RPMI7951 (cell line): ENCODE measurements at places on chromosomes 11 and 22.

GRCh38 chr11:116262370-116262769 is 510.4 kb downstream of the BUD13 start:
- no peak for DNase-seq

DNA sequence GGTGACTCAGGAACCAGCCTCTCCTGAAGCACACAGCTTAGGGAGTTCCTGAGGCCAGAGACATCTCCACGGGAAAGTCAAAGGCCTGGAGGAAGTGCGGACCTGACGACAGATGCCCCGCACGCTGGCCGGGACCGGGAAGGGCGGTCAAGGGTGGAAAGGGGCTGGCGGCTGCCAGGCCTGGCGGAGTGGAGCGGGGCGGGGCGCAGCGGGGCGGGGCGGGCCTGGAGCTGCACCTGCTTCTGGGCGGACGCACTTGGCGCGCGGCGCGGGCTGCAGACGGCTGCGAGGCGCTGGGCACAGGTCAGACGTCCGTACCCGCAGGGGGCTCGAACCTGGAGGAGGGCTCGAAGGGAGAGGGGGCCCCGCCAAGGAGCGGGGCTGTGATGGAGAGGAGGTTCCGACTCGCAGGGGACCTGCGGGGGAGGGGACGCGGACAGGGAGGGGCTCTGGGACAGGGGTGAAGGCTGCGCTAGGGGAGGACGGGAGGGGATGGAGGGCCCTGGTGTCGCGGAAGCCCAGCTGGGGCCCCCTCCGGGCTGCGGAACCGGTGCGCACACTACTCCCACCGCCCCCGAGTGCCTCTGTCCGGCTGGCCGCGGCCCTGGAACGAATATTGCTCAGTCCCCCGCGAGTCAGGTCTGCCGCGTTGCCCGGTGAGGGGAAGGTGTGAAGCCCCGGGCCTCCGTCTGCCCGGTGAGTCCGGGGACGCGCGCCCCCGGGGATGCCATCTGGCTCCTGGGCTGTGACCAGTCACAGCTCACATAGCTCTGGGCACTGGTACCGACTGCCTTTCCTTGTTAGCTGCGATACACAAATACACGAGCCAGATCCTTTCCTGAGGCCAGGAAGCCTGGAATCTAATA is at the start of gene TMEM45B:
Gene TMEM45B, plus strand, starts transcription at position 253 of the 866 bp plus-strand sequence. CDS start 36,635 bp downstream, outside the sequence.
- DNase-seq = no peak

DNA sequence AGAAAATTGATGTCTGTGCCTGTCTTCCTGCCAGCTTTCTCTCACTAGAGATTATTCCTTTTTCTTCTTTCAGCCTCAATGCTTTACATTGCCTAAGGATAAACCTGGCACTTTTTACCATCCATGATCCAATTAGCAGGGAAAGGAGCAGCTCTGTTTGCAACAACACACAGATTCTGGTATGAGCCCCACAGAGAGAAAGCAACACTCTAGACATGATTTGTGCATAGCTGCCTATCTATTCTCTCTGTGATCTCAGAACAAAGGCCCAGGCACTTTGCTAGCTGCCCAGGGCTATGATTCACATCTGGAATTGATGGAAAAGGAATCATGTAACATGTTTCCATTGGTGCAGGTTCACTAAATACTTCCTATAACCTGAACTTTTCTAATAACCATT is 685.0 kb downstream of the ETS1 start:
- peak; percentile 19 for DNase-seq

GRCh38 chr11:3002351-3002861 is 10.3 kb upstream of the NAP1L4 start:
- DNase-seq = no peak

DNA sequence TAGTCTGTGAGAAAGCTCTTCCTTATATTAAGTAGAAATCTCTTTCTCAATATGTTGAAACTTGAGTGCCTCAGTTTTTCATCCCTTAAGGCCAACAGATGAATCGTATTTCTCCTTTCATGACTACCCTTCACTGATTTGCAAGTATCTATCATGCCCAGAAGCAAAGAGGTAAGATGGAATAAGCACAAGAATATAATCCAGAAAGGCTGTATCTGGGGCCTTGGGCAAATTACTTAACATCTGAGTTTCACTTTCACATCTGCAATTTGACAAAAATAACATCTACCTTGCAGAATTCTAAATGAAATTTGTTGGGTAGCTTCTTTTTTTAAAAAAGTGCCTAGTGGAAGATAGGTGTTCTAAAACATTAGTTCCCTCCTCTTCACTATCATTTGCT is 552.4 kb upstream of the ANO5 start:
- DNase-seq = no peak

DNA sequence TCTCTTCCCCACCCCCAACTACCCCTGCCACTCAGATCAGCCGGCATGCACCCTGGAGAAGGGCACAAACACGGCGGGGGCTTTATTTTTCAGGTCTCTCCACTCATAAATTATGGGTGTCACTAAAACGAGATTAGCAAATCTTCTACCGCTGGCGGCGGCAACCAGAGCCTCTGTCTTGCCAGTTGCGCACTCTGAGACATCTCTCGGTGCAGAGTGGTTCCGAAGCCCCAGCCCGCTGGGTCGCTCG is 125.3 kb upstream of the C11orf58 start:
- no peak for DNase-seq

DNA sequence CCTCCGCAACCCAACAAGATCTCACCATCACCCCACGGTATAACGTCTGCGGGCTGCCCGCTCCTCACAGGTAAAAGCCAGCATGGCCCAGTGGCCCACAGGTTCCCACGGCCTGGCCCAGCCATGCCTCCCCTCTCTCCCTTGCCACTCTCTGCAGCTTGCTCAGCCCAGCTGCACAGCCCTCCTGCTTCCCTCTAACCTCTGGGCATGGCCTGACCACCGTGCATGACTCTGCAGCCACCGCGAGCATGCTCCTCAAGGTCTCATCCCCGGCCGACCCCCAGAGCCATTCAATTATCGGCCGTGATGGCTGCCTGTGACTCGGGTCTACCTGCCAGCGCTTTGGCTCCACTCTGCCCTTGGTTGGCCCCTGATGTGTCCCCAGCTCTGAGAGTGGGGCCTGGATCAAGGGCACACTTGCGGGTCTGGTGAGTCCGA is 185.5 kb downstream of the CTTN start:
- no peak for DNase-seq

- no peak for DNase-seq
Measured at GRCh38 chr11:118339281-118339961, 3.1 kb downstream of the CD3D start.

DNA sequence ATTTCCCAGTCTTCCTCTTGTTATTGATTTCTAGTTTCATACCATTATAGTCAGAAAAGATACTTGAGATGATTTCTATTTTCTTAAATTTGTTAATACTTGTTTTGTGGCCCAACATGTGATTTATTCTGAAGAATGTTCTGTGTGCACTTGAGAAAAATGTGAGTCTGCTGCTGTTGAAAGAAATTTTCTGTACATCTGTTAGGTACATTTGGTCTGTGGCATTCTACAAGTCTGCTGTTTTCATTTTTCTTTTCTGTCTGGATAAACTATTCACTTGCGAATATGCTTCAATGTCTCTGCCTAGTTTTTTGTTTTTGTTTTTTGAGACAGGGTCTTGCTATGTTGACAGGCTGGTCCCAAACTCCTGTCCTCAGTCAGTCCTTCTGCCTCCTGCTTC is 26.4 kb upstream of the LUZP2 start:
- no peak for DNase-seq

- DNase-seq = no peak
Measured at GRCh38 chr22:28244757-28245156, 325.7 kb upstream of the PITPNB start.

- DNase-seq = peak; percentile 68
Measured at GRCh38 chr11:122108192-122108799, 7.7 kb downstream of the BLID start.

DNA sequence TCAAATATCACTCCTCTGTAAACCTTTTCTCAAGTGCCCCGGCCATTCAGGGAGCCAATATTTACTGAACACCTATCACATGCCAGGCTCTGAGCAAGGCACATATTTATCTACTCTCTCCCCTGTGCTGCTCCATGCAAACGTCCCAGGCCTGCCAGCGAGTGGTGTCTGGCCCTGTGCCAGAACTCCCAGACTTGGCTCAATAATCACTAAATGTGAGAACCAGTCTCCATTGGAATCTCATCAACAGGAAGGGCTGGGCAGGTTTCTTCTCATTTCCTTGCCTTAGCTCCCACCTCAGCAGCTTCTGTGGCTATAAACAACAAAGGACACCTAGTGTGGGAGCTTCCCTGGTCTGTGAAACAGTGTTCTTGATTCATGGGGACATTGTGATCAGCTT is 21.7 kb downstream of the RASSF10 start:
- no peak for DNase-seq

GRCh38 chr11:99327527-99327926 is 306.8 kb downstream of the CNTN5 start:
- no peak for DNase-seq

DNA sequence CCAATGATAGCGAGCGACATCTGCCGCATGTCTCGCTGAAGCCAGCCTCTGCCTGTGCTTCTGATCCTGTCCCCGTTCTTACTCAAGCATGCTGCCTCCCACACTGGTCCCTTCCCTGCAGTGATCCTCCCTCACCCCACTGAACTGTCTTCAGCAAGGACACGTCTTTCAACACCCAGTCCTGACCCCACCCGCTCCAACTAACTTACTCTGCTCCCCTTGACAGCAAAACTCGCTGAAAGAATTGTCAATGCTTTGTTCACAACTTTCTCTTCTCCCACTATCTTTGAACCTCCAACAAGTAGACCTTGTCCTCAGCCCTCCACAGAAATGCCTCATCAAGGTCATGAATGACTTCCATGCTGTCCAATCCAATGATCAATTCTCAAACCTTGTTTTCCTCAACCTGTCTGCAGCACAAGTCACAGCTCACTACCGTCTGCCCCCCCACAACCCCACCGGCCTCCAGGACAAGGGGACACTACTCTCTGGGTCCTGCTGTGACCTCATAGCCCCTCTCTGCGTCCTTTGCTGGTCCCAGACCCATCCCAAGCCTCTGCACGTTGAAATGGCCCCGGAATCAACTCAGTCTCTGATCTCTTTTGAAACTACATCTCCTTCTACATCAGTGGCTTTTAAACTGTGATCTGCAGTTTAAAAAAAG is 108.0 kb downstream of the MICAL3 start:
- DNase-seq = no peak

DNA sequence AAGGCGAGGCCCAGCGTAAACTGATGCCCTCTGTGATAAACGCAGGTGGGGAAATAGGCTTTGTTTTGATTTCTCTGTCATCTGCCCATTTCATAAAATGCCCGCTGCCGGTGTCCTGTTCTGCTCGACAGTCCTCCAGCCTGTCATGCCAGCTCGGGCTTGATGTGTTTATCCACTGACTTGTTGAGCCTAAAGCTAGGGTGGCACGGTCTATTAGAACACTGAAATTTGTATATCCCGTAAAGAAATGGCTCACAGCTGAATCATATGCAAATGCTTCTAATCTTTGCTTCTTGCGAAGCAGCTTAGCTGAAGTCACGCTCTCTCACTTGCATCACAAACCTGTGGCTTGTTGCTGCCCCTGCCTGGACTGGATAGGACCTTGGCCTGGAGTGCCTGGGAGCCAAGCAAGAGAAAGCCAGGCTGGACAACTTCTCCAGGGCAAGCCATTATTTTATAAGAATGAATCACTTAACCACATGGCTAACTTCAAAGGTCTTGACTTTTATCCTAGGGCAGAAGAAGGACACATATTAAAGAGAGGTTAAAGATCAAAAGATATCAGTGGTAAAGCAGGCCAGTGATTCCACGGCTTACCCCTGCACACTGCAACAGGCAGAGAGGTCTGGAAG is 33.1 kb downstream of the EHF start:
- DNase-seq = peak; percentile 100

DNA sequence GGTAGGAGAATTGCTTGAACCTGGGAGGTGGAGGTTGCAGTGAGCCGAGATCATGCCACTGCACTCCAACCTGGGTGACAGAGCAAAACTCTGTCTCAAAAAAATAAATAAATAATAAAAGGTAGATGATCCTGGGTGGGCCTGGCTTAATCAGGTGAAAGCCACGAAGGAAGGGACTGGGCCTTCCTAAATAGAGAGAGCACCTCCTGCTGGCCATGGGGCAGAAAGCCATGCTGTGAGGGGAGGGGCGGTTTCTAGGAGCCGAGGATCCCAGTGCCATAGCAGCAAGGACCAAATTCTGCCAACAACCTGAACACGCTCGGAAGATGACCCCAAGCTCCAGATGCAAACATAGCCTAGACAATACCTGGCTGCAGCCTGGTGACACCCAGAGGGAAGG is 24.5 kb upstream of the DGKZ start:
- no peak for DNase-seq

GRCh38 chr11:120064341-120064740 is 73.6 kb downstream of the TRIM29 start:
- no peak for DNase-seq

DNA sequence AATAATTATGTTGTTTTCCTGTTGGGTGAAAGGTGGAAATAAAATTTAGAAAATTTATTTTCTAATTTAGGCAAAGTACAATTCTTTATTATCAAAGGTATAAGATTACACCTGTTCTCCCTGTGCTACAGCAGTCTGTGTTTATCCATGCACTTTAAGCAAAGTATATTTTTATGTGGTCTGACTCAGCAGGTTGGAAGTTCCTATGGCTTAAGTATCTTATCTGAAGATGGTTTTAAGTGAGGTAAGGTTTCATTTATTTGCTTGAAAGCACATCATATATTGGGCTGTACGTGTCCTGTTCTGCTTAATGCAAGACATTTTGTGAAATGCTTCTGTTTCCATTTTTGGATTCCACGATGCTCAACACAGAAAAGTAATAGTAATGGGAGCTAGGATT is 14.6 kb downstream of the PPME1 start:
- DNase-seq = no peak

- DNase-seq = no peak
Measured at GRCh38 chr11:108926841-108927577, 262.1 kb downstream of the DDX10 start.

GRCh38 chr11:32820497-32820896 is 9.2 kb upstream of the PRRG4 start:
- no peak for DNase-seq

- DNase-seq = peak; percentile 86
Measured at GRCh38 chr11:3148990-3149851, 15.9 kb downstream of the OSBPL5 start.

- DNase-seq = no peak
Measured at GRCh38 chr11:3834664-3835461, 5.9 kb downstream of the RHOG start.

GRCh38 chr11:37612146-37612545 is 1014.1 kb upstream of the RAG2 start:
- DNase-seq = peak; percentile 2
